ENCODE measurements at places on chromosomes 2 and 18. TPM values are rescaled to one million over a fixed set of nuclear protein-coding genes. Genes with fewer than 3 reads are reported as not detected.

GRCh38 chr2:7845332-7845731 is 836.5 kb upstream of the ID2 start:
- no peak for DNase-seq

- DNase-seq = no peak
These were observed 62.0 kb downstream of the BCL2L11 start for GRCh38 chr2:111182740-111183139.

GRCh38 chr2:60522462-60522861 is 31.0 kb downstream of the BCL11A start:
- no peak for DNase-seq

ARHGAP28 gene
- total RNA-seq = 15.4 TPM

- no peak for DNase-seq
These were observed 135.8 kb downstream of the HDAC4 start for GRCh38 chr2:239264838-239265651.

- no peak for DNase-seq
These were observed 33.4 kb upstream of the SKA1 start for GRCh38 chr18:50341443-50341842.

GRCh38 chr18:8821083-8821465 is 115.7 kb downstream of the MTCL1 start:
- DNase-seq = no peak

VWC2L gene
- not detected for total RNA-seq

DNA sequence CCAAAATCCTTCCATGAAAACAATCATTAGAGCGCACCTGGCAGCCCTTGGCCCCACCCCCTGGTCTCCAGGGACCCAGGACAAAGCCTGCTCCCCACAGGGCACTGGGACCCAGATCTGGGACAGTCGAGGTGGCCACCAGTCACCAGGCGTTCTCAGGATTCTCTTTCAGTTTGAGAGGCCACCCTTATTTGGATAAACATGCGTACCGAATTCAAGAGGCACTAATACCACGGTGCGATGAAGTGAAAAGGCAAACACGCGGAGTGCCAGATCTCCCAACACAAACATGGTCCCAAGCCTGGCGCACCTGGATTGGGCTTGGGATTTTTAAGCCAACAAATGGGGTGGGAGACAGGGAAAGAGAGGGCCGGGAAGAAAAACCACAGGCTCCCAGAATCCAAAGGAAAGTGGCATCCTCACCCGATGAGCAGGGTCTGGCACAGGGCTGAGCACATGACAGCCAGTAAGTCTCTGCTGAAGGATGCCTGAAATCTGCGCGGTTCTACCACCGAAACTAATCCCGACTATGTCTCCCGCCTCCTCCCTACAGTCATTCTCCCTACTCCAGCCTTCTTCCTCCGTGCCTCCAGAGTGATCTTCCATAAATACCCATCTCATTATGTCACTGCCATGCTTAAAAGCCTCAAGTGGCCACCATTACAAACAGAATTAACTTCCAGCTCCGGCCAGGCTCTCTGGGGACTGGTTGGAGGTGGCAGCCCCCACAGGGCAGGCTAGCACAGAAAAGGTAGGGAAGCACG is 60.9 kb upstream of the KLHL29 start:
- no peak for DNase-seq

NPHP1 gene
- 3.3 TPM for total RNA-seq

DNA sequence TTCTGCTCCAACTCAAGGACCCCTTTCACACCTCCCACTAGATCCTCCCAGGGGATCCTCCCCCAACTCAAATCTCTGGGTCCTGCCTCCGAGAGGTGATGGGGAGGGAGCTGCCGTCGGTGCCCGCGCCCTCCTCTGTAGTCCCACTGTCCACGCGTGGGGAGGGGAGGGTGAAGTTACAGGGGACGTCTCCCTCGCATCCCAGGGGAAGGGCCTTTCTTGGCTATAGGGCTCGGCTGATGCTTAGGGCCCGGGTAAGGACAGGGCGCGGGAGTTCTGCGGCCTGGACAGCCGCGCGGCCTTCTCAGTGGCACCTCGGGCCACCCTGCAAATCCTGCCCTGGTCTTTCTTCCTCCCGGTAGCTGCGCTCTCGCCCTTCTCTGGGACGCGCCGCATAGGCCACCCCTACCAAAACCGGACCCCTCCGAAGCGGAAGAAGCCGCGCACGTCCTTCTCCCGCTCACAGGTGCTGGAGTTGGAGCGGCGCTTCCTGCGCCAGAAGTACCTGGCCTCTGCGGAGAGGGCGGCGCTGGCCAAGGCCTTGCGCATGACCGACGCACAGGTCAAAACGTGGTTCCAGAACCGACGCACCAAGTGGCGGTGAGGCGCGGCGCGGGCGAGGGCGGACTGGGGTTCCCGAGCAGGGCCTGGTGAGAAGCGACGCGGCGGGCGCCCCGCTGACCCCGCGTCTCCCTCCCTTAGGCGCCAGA is 1.2 kb downstream of the TLX2 start:
- no peak for DNase-seq

GRCh38 chr2:37827911-37828511 is 97.1 kb upstream of the RMDN2 start:
- no peak for DNase-seq

DNA sequence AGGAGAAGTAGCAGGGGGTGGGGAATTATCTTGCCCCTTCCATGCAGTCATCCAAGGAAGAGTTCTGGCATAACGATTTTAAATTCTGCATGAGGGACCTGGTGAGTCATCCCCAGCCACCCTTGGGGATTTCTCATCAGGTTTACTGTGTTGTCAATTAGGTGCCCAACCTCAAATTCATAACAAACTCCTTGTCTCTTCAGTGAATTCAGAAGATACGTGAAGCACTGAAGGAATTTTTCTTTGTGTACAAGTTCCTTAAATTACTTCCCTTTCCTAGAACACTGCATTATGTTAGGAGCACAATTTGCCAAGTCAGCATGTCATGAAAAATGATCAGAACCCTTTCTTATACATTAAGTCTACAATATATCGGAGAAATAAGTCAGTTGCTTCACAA is 70.8 kb upstream of the NOSTRIN start:
- DNase-seq = no peak

LONRF2 gene
- 0.42 TPM for total RNA-seq

TRIM43 gene
- not detected for total RNA-seq

GRCh38 chr2:9205963-9206948 is at the start of gene ASAP2:
Gene ASAP2 (plus strand): TSS chr2:9206812. CDS start chr2:9207105, 293 bp downstream.
- DNase-seq = no peak

REEP1 gene
- 1.5 TPM for total RNA-seq

SLC5A7 gene
- total RNA-seq = 0.15 TPM

SERPINB11 gene
- not detected for total RNA-seq

DNA sequence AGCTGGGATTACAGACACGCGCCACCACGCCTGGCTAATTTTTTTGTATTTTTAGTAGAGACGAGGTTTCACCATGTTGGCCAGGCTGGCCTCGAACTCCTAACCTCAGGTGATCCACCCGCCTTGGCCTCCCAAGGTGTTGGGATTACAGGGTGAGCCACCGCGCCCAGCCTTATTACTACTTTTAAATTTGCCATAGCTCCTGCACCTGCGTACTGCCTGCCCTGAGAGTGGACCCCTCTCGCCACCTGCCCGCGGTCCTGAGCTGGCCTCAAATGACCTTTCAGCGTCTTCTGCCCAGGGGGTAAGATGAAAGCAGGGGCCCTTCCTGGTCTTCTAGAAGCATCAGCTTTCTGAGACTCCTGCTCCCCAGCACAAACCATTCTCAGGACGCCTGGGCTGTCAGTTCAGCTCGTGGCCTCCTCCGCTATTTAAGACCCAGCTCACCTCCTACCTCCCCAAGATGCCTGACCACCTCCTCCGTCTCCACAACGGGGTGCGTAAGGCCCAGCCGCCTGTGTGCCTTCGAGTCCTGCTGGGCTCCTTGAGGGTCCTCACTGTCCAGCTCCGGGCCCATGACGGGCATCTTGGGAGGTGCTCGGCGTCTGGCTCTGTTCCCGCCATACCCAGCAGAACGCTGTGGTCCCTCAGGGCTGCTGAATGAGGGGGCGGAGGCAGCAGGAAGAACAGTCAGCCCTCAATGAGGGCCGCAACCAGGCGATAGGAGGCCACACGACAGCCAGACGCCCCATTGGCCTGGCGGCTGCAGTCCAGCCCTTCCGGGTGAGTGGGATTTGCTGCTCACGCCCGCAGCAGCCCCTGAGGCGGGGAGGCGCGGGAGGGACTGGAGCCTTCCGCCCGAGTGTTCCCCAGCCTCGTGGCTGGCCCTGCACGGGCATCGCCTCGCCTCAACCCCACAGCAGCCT is 266.6 kb downstream of the TFCP2L1 start:
- DNase-seq = peak; percentile 53

IL37 gene
- not detected for total RNA-seq

FMNL2 gene
- total RNA-seq = 45.1 TPM

All from H1 (cell line).